Lower leg skin (tissue), 4 donors: ENCODE measurements at places on chromosomes 6 and 20.

DNA sequence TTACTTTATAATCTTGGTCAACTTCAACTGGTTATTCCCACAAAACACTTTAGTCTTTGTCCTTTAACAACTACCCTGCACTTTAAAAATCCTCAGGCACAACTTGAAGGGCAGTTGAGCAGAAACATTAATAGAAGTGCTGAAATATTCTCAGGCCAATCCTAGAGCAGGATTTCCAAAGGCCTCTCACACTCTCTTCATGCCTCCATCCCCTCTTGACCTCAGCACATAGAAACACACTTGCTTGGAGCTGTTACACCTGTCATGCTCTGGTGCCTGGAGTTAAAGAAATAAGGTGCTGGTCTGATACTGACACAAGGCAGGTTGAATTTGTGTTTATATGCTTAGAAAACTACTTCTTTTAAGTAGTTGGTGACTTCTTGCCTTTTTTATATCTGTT, 618.8 kb upstream of the POU3F2 start:
- DNase-seq = no peak

- no peak for DNase-seq
Measured at GRCh38 chr6:108222504-108222903, 38.3 kb downstream of the SNX3 start.

DNA sequence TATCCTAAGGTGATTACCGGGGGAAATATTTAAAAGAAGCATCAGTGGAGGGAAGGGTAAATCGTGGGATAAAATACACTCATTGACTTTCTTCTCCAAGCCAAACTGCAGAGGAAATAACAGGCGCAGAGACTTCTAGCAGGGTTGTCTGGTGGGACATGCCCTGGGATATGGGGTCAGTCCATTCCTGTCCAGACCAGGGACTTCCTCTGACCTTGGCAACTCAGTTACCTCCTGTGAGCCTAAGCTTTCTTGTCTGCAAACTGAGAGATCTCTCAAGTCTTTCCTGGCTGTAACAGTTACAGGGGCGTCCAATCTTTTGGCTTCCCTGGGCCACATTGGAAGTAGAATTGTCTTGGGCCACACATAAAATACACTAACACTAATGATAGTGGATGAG, 21.7 kb upstream of the PHACTR2 start:
- DNase-seq = no peak

- DNase-seq = peak; percentile 83
Measured at GRCh38 chr6:54846243-54846856, at the start of gene FAM83B. FAM83B (plus strand) TSS chr6:54846771; CDS start chr6:54870247, 23,476 bp downstream.

DNA sequence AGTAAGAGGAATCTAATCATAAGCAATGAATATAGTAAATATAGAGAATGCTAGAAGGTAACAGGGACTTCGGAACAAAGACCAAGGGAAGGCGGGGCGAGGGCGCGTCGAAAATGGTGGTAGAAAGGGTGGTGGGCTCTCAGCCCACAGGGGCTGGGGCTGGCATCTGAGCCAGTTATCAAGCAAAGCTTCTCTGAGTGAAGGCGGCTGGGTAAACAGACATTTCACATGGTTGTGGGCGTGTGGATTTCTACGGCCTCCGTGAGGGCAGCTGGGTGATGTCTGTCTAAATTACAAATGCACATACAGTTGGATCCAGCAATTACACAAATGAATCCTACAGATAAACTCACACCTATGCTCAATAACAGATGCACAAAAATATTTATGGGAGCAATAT, 56.6 kb downstream of the TOX2 start:
- DNase-seq = no peak

DNA sequence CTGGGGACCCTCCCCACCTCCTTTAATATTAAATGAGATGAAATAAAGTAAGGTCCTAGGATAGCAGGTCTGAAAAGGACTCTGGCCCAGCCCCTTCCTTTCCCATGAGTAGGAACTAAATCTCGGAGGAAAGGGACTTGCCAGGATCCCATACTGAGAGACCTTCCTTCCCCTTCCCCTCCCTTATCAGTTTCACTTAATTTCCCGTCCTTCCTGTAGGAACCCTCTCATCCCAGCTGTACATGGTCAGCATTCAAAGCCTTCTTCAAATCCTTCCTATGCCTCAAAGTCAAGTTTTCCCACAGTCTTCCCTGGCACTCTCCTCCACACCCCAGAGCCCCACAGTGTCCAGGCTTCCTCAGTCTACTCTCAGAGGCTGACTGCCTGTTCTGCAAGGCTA, 71.3 kb upstream of the MYL9 start:
- no peak for DNase-seq

GRCh38 chr6:167683028-167683862, 143.5 kb upstream of the AFDN start:
- no peak for DNase-seq

DNA sequence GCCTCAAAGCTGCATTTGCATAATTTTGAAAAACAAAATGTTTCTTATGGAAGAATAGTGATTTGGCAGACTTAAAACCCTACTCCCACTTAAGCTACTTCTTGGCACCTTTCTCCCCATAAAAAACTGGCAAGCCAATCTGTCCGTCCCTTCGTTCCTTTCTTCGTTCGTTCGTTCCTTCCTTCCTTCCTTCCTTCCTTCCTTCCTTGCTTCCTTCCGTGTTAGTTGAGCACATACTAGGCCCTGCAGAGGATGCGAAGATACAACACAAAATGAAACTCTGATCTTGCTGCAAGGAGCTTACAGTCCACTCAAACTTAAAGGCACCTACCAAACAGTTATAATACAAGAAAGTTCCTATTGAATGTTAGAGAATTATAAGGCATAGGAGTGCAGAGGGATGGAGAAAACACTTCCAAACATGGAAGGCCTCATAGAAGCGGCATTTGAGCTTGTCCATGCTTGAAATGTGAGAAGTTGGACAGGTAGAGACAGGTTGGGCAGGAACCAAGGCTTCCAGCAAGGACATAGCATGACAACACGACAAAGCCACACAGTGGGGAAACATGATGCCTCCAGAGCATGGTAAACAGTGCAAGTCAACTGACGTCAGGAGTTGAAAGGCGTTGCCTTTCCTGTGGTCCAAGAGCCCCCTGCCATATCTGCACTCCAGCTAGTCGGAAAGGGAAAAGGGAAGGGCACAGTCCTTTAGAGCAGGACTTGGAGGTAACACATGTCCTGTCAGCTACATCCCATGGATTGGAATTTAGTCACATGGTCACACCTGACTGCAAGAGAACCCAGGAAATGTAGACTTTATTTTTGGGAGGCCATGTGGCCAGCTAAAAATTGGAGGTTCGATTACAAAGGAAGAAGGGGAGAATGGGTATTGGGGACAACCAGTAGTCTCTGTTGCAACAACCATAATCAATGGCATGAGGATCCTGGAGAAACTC, 7.0 kb downstream of the PNPLA1 start:
- no peak for DNase-seq

GRCh38 chr6:159788753-159789376, 537 bp downstream of the TCP1 start:
- peak; percentile 39 for DNase-seq

GRCh38 chr6:26097268-26097875, 10.1 kb downstream of the HFE start:
- DNase-seq = peak; percentile 52

GRCh38 chr6:41874741-41875140, 20.4 kb downstream of the USP49 start:
- no peak for DNase-seq

GRCh38 chr6:148997865-148998264, 251.0 kb downstream of the UST start:
- DNase-seq = no peak

DNA sequence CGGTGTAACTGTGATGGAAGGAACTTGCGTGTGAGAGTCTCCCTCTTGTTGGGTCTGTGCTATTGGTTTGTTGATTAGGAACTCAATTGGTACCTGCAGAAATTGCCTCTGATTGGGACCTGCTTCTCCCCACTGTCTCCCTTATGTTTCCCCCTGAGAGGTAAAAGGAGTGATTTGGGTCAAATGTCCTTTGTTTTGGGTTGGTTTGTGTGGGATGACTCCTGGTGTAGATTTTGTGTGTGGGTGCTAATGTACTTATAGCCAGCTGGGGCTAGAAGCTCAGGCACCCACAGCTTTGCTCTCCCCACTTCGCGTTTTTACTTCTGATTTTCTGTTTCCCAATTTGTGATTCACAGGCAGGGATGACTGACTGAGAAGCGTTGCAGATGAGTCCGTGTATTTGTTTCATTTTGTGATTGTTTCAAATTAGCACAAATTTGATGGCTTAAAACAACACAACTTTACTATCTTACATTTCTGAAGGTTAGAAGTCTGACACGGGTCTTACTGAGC, 79.1 kb downstream of the UTRN start:
- no peak for DNase-seq

DNA sequence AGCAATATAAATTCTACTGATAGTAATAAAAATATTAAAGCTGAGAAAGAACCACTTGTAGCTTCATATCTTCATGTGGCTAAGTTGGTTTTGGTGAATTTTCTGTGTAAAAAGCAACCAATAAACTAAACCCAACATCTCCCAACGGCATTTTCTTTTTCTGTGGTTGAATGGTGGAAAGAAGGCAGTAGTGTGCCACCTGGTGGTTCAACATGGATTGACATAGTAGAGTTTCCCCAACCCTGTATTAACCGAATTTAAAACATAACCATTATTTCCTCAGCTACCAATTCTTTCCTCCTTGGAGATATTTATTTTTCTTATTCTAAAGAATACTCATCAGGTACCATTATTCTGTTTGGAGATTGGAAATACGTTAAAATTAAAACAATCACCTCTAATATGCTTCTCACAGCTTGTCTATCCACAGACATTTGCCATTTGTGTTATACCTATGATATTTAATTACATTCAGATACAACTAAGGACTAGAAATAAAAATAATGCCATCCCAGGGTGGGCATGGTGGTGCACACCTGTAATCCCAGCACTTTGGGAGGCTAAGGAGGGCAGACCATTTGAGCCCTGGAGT, 117.1 kb upstream of the EEF1E1 start:
- DNase-seq = peak; percentile 25

- DNase-seq = no peak
Measured at GRCh38 chr6:3381233-3381921, 75.5 kb downstream of the SLC22A23 start.

DNA sequence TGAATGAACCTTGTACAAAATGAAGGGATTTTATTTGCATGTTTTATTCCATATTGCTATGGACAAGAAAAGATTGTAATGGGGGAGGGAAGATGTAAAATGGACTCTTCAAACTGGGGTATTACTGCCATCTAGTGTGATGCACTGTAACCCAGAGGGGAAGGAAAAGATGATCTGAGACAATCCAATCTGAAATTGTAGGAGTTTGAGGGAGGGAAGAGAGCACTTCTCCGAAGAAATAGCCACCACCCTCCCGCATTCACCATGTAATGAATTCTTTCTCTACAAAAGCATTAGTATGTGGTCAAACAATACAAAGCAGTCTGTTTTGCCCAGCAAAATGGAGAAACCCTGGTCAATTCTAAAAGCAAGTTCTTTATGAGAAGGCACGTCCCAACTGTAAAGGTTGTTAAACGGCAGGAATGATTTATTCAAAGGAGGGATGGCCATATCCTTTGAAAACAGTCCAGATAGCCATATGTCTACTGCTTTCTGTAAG, 679.5 kb upstream of the NRSN1 start:
- DNase-seq = no peak

DNA sequence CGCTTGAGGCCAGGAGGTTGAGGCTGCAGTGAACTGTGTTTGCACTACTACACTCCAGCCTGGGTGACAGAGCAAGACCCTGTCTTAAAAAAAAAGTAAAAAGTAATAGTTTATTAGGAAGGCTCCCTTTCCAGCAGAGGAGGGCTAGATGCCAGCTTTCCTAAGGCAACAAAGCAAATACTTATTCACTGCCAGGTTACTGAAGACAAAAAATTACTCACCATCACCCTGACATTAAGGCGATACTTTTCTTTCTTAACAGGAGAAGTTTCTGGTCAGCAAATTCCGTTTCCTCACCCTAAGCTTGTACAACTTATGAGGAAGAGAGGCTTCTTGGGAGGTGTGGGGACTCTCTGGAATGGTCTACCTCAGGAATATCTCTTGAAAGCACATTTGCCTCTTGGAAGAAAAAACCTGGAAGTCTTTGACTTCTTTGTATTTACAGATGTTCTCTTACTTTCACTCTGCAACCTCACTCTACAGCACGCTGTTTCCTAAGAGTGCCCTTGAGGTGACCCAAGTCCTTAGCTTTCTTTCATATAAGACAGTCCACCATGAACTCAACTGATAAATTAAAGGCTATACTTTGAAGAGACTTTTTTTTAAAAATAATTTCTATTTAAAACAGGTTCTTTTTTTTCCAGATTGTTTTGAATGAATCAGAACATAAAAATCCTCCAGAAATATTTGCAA, 52.9 kb upstream of the TRAF3IP2 start:
- DNase-seq = no peak

- DNase-seq = peak; percentile 30
Measured at GRCh38 chr6:144252259-144252658, 32.9 kb upstream of the UTRN start.

GRCh38 chr6:1631251-1631650, 21.5 kb downstream of the FOXC1 start:
- no peak for DNase-seq

GRCh38 chr6:48111143-48111506, at the start of gene PTCHD4:
PTCHD4 (minus strand) TSS chr6:48111197; CDS start chr6:48068957, 42,240 bp downstream.
- DNase-seq = no peak

- DNase-seq = no peak
Measured at GRCh38 chr6:142725024-142725770, 219.8 kb downstream of the HIVEP2 start.

GRCh38 chr6:47917811-47918210, 136.0 kb downstream of the OPN5 start:
- no peak for DNase-seq

- no peak for DNase-seq
Measured at GRCh38 chr6:125932451-125932795, 24.1 kb upstream of the HINT3 start.

- no peak for DNase-seq
Measured at GRCh38 chr6:124973780-124974179, 11.5 kb downstream of the RNF217 start.

GRCh38 chr6:49205526-49205925, 257.5 kb downstream of the MMUT start:
- DNase-seq = no peak

DNA sequence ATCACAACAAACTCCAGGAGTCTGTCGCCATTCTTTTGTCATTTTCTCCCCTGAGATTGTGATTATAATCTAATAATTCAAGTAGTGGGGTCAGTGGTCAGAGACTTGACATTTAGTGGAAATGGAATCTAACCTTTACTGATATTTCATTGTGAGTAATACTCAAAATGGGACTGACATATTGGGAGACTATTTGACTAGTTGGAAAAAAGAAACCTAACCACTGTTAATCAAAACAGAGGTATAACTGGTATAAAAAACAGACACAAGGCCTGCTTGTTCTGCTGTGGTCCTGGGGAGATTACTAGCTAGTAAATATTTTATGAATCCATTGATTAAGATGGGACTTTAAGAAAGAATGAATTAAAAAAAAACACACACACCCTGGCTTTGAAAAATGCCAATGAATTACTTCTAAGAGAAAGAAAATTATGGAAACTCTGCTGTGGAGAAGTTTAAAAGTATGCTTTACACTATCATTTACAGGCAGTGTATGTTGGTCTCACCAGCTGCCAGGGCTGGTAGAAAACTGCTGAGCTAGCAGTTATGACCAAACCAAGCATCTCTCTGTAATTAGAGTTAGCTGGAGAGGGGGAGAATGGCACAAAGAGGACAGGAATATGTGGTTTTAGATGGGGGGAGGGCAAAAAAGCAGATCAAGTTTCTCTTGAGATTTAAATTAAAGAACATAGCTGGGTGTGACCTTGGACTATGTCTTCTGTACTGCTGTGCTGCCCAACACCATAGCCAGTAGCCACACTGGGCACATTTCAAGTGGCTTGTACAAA, 103.7 kb downstream of the FYN start:
- no peak for DNase-seq
